Heart right ventricle (tissue), 16 donors: ENCODE measurements at places on chromosomes 3 and 15. TPM values are rescaled to one million over a fixed set of nuclear protein-coding genes. Genes with fewer than 3 reads are reported as not detected.
A peak's percentile ranks its signal among the peaks of the same experiment; 100 is the strongest.

- H3K36me3 ChIP-seq = no peaks in the 10 kb centered on the region
- H3K27me3 ChIP-seq = no peaks in the 10 kb centered on the region
- H3K4me3 ChIP-seq = no peak overlapping the region
- H3K4me1 ChIP-seq = no peaks in the 10 kb centered on the region
- no peak overlapping the region for H3K27ac ChIP-seq
Measured at GRCh38 chr3:183613366-183614285, 21.8 kb upstream of the KLHL24 start.

DNA sequence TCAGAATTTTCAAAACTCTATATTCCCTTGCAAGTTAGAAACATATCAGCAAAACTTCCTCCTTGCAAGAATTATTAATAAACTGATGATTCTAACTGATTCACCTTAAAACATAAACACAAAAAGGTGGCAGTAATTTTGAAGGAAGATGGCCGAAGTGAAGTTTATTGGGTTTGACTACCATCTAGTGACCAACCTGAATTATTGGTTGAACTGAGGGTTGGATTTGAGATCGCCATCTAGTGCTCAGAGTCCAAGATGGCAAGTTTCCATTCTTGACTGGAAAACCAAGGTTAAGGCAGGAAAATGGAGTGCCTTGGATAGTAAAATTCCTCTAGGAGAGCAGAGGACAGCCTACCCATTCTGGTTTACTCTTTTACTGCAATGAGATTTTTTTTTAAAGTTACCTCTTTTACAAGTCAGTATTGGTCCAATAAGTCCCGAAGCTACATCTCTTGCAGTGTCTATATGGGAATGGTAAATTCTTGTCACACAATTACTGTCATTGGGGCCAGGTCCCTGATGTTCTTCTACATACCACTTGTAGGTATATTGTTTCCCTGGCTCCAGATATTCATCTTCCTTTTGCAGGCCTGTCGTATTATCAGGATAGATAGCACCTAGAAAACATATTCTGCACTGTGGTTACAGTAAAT lies 51.6 kb upstream of the CP start:
- no peak overlapping the region for H3K4me3 ChIP-seq
- no peaks in the 10 kb centered on the region for H3K36me3 ChIP-seq
- no peak for DNase-seq
- peaks cover 10% of the 10 kb centered on the region for H3K4me1 ChIP-seq
- H3K27ac ChIP-seq = no peak overlapping the region
- H3K27me3 ChIP-seq = no peaks in the 10 kb centered on the region

DNA sequence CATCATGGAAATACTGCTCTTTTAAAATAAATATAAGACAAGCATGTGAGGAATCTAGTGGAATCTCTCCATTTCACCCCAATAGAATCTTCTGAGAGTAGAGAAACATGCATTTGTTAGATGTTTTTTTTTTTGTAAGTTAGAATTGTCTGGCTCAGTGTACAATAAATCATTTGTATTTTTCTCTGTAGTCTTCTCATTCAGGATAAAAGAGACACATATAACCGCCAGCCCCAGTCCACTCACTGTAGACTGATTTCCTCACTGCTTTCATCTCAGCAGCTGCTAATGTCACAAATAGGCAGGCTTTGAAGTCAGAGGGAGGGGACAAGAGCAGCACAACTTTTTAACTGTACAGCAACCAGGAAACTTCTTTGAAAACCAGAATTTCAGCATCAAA lies 140.2 kb upstream of the RBMS3 start:
- DNase-seq = no peak
- H3K27me3 ChIP-seq = no peaks in the 10 kb centered on the region
- H3K36me3 ChIP-seq = no peaks in the 10 kb centered on the region
- H3K27ac ChIP-seq = no peak overlapping the region
- peaks cover 19% of the 10 kb centered on the region for H3K4me1 ChIP-seq

- H3K4me3 ChIP-seq = no peak overlapping the region
- peak; percentile 59 for DNase-seq
- no peaks in the 10 kb centered on the region for H3K27me3 ChIP-seq
- no peaks in the 10 kb centered on the region for H3K4me1 ChIP-seq
- no peaks in the 10 kb centered on the region for H3K36me3 ChIP-seq
Measured at GRCh38 chr15:69843900-69844304, 253.8 kb downstream of the TLE3 start.

GRCh38 chr3:8205881-8206280 lies 295.7 kb upstream of the LMCD1 start:
- H3K4me3 ChIP-seq = no peak overlapping the region
- H3K27ac ChIP-seq = no peak overlapping the region
- no peaks in the 10 kb centered on the region for H3K27me3 ChIP-seq
- no peaks in the 10 kb centered on the region for H3K4me1 ChIP-seq

DNA sequence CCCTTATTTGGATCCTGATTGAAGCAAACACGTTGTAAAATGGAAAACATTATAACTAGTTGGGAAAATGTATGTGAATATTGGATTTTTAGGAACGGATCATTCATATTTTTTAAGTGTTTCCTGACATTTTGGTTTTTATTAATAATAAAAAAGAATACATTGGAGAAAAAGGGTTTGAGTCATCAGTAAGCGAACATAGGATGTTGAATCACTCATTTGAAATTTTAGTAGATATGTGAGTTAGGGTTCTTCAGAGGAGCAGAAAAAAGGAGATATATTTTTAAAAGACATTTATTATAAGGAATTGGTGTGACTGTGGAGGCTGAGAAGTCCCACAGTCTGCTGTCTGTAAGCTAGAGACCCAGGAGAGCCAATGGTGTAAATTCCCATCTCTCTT lies 258.5 kb downstream of the PTPRG start:
- peaks cover 14% of the 10 kb centered on the region for H3K4me1 ChIP-seq
- no peak for DNase-seq
- H3K36me3 ChIP-seq = no peaks in the 10 kb centered on the region
- no peak overlapping the region for H3K27ac ChIP-seq
- H3K4me3 ChIP-seq = no peak overlapping the region

GRCh38 chr3:56557831-56558170 lies 826 bp downstream of the CCDC66 start:
- H3K27me3 ChIP-seq = no peaks in the 10 kb centered on the region
- H3K36me3 ChIP-seq = peaks cover 22% of the 10 kb centered on the region
- H3K4me3 ChIP-seq = peak overlapping the region; percentile 91
- no peaks in the 10 kb centered on the region for H3K4me1 ChIP-seq
- H3K27ac ChIP-seq = peak overlapping the region; percentile 81
- no peak for DNase-seq

DNA sequence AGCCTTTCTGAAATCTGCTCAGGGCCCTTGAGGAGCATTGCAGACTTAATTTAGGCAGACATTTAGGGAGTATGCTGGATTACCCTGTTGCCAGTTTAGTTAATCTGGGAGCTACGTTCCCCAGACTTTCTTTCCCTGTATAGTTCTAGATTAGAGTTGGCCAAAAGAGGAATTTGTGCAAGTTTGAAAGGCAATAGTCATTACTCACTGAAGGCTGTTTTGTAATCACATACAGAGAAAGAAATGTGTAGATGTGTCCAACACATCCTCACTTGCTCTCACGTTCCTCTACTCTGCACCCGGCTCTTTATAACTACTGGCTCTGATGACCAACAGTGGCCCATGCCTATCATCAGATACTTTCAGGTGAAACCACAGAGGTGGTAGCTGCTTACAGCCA lies 24.2 kb downstream of the MASP1 start:
- no peaks in the 10 kb centered on the region for H3K27me3 ChIP-seq
- H3K4me3 ChIP-seq = no peak overlapping the region
- H3K4me1 ChIP-seq = peaks cover 37% of the 10 kb centered on the region
- peaks cover 11% of the 10 kb centered on the region for H3K36me3 ChIP-seq
- no peak overlapping the region for H3K27ac ChIP-seq
- DNase-seq = no peak

DNA sequence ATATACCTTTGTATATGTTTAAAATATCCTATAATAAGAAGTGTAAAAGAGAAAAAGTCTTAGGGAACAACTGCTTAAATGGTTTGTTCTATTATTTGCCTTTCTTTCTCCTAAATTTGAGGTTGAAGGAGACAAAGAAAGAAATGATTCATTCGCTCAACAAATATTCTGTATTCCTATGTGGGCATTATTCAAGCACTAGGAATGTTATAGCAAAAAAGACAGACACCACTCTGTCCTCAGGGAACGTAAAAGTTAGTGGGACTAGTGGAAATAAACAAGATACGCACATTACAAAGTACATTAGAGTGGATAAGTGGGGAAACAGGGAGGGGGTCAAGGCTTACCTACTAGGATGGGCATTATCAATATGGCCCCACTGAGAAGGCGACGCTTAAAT lies 332.2 kb downstream of the LPP start:
- no peaks in the 10 kb centered on the region for H3K27me3 ChIP-seq
- peaks cover 23% of the 10 kb centered on the region for H3K36me3 ChIP-seq

GRCh38 chr15:94736236-94736635 lies 504.9 kb downstream of the MCTP2 start:
- no peaks in the 10 kb centered on the region for H3K4me1 ChIP-seq
- no peak overlapping the region for H3K27ac ChIP-seq
- H3K27me3 ChIP-seq = no peaks in the 10 kb centered on the region
- no peak overlapping the region for H3K4me3 ChIP-seq
- no peak for DNase-seq
- H3K36me3 ChIP-seq = no peaks in the 10 kb centered on the region

DNA sequence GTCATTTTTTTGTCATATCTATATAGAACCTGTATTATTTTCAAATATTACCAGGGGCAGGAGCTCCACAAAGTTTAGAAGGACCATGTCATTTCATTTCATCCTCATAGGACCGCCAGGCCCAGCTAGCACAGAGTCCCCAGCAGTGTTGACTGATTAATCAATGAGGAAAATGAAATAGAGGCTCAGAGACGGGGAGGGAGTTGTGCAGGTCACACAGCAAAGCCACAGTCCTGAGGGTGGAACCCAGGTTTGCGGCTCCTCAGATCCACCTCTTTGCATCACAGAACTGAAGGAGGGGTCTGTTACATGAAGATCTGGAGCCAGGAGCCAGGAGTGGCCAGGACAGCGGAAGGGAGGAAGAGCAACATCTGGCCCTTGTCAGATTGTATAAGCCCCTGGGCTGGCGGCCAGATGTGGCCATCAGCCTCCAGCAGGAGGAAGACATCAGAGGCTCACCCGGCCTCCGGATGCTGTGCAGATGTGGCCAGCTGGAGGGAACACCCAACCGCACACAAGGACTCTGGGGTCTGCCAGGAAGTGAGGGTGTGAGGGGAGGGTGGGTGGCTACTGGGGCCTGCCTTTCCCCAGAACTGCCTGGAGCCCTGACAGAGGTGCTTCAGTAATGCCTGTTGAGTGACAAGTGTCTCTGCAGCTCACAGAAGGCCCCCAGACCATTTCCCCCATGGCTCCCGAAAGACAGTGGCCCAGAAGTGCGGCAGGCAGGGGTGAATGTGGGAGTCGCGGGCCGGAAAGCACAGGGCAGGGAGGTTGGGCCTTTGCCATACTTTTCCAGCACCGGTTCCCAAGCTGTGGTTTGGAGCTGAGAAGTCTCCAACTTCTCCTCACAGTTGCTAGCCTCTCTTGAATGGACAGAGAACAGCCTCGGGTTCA lies 21.3 kb downstream of the EFCC1 start:
- H3K27ac ChIP-seq = peak overlapping the region; percentile 72
- H3K4me3 ChIP-seq = no peak overlapping the region
- H3K4me1 ChIP-seq = peaks cover 86% of the 10 kb centered on the region
- no peaks in the 10 kb centered on the region for H3K36me3 ChIP-seq

DNA sequence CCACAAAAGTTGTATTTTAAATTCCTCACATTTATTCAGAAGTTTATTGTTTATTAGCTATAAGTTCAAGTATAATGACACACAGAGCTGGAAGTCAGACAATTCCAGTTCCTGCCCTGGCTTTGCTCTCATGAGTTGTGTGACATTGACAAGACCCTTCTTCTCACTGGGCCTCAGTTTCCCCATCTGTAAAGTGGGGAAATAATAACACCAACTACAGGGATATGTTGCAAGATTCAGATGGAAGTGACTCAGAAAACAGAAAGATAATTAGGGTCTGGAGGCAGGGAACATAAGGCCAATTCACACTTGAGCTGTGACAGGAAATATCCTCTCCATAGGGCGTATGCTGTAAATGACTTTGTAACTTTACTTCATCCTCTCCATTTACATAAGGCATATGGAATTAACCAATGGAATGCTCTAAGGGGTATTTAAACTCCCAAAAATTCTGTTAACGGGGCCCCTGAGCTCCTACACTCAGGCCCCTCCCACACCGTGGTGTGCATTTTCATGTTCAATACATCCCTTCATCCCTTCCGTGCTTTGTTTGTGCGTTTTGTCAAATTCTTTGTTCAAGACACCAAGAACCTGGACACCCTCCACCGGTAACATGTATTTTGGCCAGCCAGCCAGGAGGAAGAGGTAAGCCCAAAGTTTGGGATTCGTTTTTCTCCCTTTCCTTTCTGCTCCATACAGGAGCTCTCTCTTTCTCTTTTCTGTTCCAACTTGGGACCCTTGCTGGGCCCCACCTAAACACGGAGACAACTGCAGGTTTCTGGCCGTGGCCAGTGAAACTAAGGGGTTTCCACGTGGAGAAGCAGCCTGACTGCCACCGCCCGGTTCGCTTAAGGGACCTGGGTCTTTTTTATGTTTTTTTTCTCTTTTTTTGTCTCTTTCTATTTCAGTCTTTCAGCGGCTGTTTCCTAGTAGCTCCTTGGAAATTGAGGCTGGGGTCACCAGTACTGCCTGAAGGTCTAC lies 16.9 kb downstream of the CYP11A1 start:
- no peak overlapping the region for H3K27ac ChIP-seq
- no peaks in the 10 kb centered on the region for H3K36me3 ChIP-seq
- H3K4me3 ChIP-seq = no peak overlapping the region
- peaks cover 6% of the 10 kb centered on the region for H3K27me3 ChIP-seq
- DNase-seq = no peak

- DNase-seq = no peak
- no peaks in the 10 kb centered on the region for H3K36me3 ChIP-seq
- no peak overlapping the region for H3K27ac ChIP-seq
- no peaks in the 10 kb centered on the region for H3K4me1 ChIP-seq
- H3K27me3 ChIP-seq = no peaks in the 10 kb centered on the region
Measured at GRCh38 chr3:181610083-181610972, 101.4 kb upstream of the SOX2 start.

GRCh38 chr15:98763179-98763578 lies 114.8 kb downstream of the IGF1R start:
- no peak overlapping the region for H3K27ac ChIP-seq
- no peak for DNase-seq
- no peak overlapping the region for H3K4me3 ChIP-seq
- H3K27me3 ChIP-seq = no peaks in the 10 kb centered on the region
- H3K4me1 ChIP-seq = peaks cover 66% of the 10 kb centered on the region
- no peaks in the 10 kb centered on the region for H3K36me3 ChIP-seq

- H3K4me1 ChIP-seq = peaks cover 4% of the 10 kb centered on the region
- no peak overlapping the region for H3K4me3 ChIP-seq
- H3K27me3 ChIP-seq = peaks cover 17% of the 10 kb centered on the region
Measured at GRCh38 chr3:23669541-23670255, 136.1 kb upstream of the UBE2E1 start.

- no peak overlapping the region for H3K4me3 ChIP-seq
- H3K4me1 ChIP-seq = no peaks in the 10 kb centered on the region
- peak; percentile 49 for DNase-seq
- H3K27me3 ChIP-seq = peaks cover 44% of the 10 kb centered on the region
- no peaks in the 10 kb centered on the region for H3K36me3 ChIP-seq
- no peak overlapping the region for H3K27ac ChIP-seq
Measured at GRCh38 chr15:79283252-79284048, 928 bp downstream of the ANKRD34C start.

- H3K27me3 ChIP-seq = peaks cover 2% of the 10 kb centered on the region
- no peak overlapping the region for H3K4me3 ChIP-seq
- no peak overlapping the region for H3K27ac ChIP-seq
- no peaks in the 10 kb centered on the region for H3K36me3 ChIP-seq
- peak; percentile 73 for DNase-seq
- H3K4me1 ChIP-seq = peaks cover 6% of the 10 kb centered on the region
Measured at GRCh38 chr3:63343674-63344073, 65.6 kb downstream of the SYNPR start.

The AADACL2 gene
- not detected for total RNA-seq

The PPP1R14D gene
- not detected for total RNA-seq

The CELSR3 gene
- total RNA-seq = 0.44 TPM

The CD200R1 gene
- 1.0 TPM for total RNA-seq
